ENCODE measurements at places on chromosomes 1 and 21.

DNA sequence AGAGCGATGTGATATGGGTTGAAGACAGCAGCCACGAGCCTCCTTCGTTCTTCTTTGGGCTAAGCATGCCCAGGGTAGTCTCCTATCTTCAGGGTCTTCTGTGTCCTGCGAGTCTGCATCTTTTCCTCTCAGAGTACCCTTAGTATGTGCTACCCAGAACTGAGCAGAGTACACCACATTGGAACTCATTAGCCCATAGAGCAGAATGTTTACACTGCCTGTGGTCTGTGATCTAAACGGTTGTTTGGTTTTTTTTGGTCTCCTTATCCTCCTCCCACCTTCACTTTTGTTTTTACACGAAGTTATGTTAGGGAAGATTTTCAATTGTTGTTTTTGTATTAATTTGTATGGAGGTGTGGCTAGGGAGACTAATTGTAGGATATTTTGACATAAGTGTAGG, 126.4 kb downstream of the NEK7 start:
- no peak for DNase-seq

- no peak for DNase-seq
These were observed 198.5 kb downstream of the DYRK1A start for GRCh38 chr21:37564924-37565529.

DNA sequence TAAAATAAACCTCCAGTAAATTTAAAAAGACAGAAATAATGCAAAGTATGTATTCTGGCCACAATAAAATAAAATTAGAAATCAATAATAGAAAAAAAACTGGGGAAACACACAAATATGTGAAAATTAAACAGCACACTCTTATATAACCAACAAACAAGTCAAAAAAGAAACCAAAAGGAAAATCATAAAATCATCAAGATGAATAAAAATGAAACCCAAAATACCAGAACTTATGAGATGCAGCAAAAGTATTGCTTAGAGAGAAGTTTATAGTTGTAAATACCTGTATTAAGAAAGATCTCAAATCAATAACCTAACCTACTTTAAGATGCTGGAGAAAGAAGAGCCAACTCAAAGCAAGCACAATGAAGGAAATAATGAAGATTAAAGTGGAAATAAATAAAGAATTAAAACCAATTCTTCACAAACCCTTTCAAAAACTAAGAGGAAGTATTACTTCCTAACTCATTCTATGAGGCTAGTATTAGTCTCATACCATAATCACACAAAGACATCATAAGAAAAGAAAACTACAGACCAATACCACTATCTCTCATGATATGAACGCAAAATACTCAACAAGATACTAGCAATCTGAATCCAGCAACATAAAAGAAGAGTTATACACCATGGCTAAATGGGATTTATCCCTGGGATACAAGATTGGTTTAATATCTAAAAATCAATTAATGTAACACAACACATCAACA, 6.4 kb upstream of the KRTAP10-3 start:
- no peak for DNase-seq

GRCh38 chr1:6578624-6579373, 995 bp upstream of the ZBTB48 start:
- no peak for DNase-seq

GRCh38 chr1:164163289-164163849, 395.6 kb upstream of the PBX1 start:
- no peak for DNase-seq

DNA sequence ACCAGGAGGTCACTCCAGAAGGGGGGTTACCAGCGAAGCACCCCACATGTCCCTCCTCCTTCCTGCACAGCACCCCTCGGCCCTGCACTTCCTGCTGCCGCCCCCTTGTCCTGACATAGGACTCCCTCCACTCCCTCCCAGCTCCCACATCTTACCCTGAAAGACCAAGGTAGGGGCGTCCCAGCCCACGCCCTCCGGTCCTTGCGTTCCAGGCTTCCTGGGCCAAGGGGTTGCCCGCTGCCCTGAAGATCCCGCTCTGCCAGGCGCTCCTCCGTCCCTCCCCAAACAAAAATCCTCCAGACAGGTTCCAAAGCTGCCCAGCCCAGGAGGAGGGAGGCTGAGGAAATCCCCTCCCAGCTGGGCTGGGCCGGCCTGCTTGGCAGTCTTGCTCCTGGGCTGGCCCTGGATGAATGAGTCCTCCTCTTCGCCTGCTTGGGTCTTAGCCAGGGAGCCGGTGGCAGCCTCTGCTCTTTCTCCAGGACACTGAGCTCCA, at the start of gene RHBDL2:
TSS of gene RHBDL2 (minus strand) at position 304 of the 493 bp plus-strand sequence. CDS start 22,618 bp downstream, outside the sequence.
- no peak for DNase-seq

GRCh38 chr1:243799908-243800307, 50.1 kb downstream of the AKT3 start:
- DNase-seq, result no peak

GRCh38 chr1:231534703-231535159, 6.3 kb downstream of the TSNAX start:
- DNase-seq, result no peak

GRCh38 chr1:9073143-9073542, 3.7 kb upstream of the SLC2A5 start:
- no peak for DNase-seq

GRCh38 chr1:85581802-85582686, 1.5 kb downstream of the CCN1 start:
- no peak for DNase-seq

GRCh38 chr1:19066874-19067181, 110.4 kb upstream of the IFFO2 start:
- DNase-seq, result no peak

DNA sequence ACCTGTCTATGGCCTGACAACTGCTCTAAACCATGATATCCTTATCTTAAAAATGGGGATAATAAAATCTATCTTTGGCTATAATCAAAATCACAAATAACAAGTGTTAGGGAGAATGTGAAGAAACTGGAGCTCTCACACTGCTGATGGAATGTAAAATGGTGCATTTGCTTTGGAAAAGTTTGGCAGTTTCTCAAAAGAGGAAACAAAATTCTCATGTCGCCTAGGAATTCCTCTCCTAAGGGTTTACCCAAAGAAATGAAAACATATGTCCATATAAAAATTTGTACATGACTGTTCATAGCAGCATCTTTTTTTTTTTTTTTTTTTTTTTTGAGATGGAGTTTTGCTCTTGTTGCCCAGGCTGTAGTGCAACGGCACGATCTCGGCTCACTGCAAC, 64.3 kb downstream of the ZNF281 start:
- no peak for DNase-seq

DNA sequence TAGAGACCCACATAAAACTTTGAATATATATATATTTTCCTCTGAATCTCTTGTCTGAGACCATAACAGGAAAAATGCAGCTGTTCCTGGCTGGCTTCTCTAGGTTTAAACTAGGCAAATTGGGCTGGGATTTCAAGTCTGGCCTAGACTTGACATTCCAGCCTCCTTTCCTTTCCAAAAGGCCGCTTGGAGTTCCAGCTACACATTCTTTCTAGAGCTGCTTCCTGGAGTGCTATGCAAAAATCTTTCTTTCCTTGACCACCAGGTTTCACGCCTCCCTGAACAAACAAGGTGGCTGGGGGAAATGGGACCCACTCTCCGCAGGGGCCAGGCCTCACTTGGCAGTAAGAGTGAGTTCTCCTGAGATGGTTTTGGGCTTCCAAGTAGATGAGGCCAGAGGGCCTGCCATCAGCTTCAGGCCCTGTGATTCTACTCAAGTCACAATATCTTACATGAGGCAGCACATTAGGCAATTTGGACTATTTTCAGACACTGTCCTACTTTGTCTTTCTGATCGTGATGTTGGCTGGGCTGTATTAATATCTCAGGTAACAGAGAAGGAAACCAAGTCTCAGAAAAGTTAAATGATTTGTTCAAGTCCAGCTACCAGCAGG, 102.4 kb downstream of the FAM78B start:
- DNase-seq, result no peak

DNA sequence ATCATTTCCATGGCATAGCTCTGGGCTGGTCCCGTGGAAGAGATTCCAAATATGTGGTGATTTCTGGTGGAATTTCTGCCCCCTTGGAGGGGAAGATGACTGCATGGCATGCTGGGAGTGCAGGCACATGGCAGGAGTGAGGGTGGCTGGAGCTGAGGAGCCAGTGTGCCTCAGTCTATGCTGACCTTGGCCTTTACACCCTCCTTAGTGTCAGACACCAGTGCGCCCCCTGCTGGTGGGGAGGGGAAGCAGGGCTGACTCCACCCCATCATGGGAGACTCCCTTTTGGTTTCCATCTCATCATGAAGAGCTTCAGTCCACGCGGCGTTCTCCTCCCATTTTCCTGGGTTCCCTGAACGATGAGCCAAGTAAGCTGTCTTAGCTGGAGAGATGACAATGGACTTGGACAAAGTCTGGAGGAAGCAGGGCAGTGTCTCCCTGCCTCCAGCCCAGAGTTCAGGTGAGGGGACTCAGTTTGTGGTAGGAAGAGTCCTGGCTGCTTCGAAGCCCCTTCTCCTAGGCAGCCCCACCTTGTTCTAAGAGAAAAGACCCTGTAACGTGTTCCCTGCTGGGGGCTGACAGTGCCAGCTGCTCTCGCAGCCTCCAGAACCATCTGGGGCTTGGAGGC, 10.3 kb downstream of the ALX3 start:
- peak; percentile 65 for DNase-seq

DNA sequence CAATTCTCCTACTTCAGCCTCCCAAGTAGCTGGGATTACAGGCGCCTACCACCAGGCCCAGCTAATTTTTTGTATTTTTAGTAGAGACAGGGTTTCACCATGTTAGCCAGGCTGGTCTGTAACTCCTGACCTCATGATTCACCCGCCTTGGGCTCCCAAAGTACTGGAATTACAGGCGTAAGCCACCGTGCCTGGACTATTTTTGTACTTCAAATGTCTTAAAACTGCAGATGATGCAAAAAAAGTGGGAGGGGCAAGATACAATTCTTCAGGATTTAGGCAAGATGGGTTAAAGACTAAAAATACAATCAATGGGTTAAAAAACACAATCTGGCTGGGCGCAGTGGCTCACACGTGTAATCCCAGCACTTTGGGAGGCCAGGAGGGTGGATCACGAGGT, 4.7 kb downstream of the SCAF4 start:
- DNase-seq, result no peak

DNA sequence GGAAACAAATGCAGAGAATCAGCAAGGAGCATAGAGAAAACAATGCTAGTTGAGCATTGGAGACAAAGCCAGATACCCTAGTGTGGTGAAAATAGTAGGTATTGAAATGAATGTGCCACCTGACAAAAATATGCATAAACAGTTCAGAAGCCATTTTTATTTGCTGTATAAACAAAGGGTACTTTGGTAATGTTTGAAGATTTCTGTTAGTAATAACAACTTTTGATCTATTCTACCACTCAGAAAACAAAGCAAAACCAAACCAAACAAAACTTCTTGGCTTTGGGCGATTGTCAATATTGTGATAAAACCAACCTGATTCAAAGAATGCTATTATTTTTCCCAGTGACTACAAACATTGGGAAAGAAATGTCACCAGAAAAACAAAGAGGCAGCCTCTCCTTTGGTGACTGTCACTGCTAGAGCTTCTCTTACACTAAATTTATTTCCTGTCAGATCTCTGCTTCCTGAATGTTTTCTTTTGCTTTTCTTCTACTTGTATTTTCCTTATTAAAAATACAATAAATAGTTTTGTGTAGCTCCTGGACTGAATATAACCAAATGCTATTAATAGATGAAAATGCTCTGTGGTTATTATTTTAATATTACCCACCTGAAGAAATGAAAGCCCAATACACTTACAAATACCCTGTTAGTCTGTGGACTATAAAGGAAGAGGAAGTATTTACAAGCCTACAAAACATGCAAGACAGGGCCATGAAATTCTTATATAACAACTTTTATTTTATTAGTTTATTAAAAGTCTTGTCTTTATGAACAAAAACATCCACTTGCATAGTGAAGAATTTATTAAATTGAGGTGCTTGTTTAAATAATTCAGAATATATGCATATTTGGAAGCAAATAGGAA, 5.7 kb downstream of the ATP6V1G3 start:
- no peak for DNase-seq

GRCh38 chr1:159826441-159827101, at the start of gene SLAMF8:
Gene SLAMF8 (plus strand): TSS chr1:159826873. CDS start chr1:159826899, 26 bp downstream.
- DNase-seq, result peak; percentile 21

GRCh38 chr1:36510418-36510817, 27.7 kb upstream of the CSF3R start:
- no peak for DNase-seq

- DNase-seq, result no peak
These were observed 54.6 kb upstream of the SYT14 start for GRCh38 chr1:209883341-209883971.

GRCh38 chr1:71641903-71642302, 561.1 kb upstream of the ZRANB2 start:
- DNase-seq, result no peak

DNA sequence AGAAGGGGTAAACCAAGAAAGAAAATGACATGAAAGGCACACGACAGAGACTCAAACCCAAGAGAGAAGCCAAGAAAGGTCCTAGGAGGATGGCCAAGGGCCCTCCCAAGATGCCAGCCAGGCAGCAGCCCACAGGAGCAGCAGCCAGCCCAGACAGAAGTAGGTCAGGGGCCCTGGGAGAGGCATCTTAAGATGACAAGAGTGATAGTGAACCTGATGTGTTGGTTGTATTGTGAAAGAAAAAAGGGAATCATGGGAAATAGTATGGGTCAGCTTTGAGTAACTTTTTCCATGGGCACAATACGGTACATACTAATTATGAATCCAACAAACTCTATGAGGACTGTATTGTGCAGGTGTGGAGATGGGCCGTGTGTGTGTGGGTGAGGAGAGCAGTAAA, 3.3 kb downstream of the CCSAP start:
- no peak for DNase-seq

DNA sequence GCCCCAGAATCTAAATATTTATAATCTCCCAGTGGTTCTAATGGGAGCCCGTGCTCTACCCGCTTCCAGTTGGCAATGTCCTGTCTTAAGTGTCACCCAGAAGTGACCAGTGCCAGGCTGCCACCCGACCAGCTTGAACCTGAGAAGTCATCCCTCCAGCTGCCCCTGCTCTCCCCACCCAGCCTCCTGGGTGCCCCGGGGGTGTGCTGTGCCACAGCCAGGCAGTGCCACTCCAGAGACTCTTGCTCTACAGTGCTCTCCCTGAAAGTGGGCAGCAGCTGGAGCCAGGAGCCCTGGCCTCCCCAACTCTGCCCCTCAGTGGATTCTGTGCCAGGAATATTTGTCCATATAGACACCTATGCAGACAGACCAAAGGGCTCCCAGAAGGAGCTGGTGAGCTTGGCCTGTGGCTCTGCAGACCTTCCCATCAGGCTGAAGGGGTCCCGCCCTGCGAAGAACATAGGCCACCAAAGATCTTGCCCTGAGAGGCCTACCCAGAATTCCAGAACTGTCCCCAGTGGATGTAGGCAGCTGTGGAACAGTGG, 9.0 kb upstream of the EPS8L3 start:
- DNase-seq, result no peak

GRCh38 chr1:90544356-90544755, 172.7 kb downstream of the BARHL2 start:
- DNase-seq, result no peak

GRCh38 chr1:56522680-56523079, 56.7 kb downstream of the PLPP3 start:
- no peak for DNase-seq

DNA sequence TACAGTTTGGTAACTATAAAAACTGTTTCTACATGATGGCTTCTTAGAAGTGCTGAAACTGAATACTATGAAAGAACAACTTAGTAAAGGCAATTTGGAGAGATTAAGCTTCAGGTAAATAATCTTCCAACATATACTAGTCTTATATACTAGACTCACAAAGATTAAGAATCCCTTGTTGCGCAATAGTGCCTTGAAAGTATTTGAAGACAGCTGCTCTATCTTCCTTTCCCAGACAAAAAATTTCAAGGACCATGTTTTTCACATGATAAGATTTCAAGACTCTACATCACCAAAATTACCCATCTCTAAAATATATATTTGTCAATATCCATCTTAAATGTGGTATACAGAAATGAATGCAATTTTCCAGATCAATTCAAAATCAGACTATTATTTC, 37.7 kb upstream of the ASPM start:
- DNase-seq, result no peak
